Panc1 (cell line): ENCODE measurements at places on chromosomes 1 and 21. TPM values are rescaled to one million over a fixed set of nuclear protein-coding genes. Genes with fewer than 3 reads are reported as not detected.

- DNase-seq: no peak
Measured at GRCh38 chr1:2394220-2394619, 2.6 kb downstream of the RER1 start.

DNA sequence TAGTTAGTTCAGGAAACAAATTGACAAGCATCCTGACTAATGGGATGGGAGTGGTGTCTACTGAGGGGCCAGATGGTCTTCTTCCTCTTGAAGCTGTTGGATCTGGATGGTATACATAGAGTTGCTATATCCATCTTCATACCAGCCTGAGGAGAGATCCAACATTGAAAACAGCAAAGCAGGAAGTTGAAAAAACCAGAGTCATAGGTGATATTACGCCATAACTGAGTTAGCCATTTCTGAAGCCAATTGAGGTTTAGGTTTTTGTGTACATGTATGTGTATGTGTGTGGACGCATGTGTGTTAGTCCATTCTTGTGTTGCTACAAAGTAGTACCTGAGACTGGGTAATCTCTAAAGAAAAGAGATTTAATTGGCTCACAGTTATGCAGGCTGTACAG lies 2.3 kb upstream of the TSPAN2 start:
- DNase-seq: no peak

DNA sequence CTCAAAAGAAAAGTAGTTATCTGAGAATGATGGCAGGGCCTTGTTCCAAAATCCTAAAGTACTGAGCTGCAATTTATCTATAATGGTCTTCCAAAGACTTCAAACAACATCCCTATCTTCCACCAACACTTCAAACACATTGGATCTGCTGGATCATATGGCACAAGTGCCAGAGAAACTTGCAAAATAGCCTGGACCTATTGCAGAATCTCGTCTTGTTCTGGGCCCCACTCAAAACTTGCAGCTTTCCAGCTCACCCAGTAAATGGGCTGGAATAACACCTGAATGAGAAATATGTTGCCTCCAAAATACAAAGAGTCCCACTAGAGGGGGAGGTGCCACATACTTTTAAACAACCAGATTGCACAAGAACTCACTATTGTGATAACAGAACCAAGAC lies 44.0 kb upstream of the PKN2 start:
- no peak for DNase-seq

DNA sequence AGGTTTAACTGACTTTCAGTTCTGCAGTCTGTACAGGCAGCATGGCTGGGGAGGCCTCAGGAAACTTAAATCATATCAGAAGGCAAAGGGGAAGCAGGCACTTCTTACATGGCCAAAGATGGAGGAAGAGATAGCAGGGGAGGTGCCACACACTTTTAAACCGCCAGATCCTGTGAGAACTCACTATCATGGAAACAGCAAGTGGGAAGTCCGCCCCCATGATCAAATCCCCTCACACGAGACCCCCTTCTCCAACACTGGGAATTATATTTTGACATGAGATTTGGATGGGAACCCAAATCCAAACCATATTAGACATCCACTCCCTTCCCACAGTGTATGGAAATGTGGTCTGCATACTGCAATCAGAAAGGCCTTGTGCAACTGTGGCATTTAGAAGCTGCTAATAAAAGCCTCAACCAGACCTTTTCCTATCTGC lies 148.2 kb downstream of the FCRL5 start:
- no peak for DNase-seq

DNA sequence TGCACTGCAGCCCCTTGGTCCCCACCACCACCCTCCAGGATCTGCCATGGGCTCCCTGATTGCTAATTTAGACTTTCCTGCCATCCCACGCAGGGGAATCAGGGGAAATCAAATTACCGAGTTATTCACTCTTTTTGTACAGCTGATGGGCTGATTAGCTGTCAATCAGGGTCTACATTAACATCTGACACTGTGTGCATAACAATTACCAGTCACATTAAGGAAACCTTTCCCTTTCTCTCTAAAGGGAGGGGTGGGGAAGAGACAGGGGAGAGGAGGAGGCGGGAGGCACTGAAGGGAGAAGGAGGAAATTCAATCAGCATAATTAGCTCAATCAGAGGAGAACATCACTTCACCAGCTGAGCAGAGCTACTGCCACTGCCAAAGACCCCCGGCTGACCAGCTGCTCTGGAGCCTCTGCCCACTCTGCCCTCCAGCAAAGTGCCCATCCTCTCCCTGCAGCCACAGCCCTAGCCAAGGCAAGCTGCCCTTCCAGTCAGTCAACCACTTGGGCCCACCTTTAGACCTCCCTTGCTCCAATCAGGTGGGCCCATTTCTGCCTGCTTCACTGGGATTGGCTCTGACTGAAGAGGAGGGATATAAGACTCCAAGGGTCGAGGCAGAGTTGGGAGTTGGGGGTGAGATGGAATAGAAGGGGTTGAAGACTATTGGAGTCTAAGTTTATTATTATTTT lies 199.3 kb upstream of the ZC3H12A start:
- no peak for DNase-seq

- DNase-seq: no peak
Measured at GRCh38 chr1:166350490-166350889, 183.7 kb upstream of the FAM78B start.

- no peak for DNase-seq
Measured at GRCh38 chr1:68819190-68819829, 322.4 kb upstream of the DEPDC1 start.

DNA sequence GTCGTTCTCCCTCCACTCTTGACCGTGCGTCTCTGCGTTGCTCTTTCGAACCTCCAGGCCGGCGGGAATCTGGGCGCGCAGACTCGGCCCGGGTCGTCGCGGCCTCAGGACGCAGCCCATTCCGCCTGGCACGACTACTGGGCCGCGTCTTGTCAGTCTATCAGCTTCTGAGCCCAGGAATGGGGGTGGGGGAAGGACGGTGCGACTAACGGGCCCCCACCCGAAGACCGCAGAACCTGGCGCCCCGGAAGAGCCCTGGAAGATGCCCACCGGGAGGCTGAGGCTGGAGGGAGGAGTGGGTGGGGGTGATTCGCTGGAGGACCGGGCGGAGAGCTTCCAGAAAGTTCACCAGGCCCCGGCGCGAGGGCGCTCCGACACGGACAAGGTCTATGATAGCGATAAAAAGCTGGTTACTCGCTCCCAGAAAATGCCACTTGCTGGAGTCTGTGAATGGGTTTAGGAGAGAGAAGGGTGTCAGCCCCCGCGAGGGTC lies 1.7 kb upstream of the DMRTA2 start:
- no peak for DNase-seq

DNA sequence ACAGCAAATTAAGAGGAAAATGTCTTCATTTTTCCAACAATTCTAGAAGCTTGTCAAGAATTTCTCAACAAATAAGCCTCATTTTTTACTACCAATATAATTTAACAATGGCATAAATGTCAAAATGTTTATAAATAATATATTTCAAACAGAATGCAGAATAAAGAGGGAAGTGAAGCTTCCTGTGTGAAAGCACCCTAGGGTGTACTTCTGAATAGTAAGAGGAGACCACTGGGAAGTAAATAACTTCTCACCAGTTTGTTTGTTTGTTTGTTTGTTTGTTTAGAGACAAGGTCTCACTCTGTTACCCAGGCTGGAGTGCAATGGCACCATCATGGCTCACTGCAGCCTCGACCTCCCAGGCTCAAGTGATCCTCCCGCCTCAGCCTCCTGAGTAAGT lies 244.3 kb downstream of the SLC45A1 start:
- DNase-seq: no peak

Gene PSMB2
- total RNA-seq: 95.0 TPM
